ENCODE measurements at places on chromosomes 2 and 18.

DNA sequence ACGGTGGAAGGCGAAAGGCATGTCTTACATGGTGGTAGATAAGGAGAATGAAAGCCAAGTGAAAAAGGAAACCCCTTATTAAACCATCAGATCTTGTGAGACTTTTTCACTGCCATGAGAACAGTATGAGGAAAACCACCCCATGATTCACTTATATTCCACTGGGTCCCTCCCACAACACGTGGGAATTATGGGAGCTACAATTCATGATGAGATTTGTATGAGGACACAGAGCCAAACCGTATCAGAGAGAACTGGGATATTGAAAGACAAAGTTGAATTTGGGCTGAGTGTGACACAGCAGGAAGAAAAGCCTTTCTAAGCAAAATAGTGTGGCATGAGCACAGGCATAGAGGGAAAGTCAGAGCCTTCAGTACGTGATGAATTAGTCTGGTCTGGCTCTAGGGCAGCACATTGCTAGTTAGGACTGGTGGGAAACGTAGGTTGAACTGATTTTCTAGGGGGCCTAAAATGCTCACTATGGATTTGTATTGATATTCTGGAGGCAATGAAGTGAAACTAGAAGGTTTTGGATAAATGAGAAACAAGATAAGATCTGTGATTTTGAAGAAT is 84.8 kb upstream of the RND3 start:
- no peak for DNase-seq

- no peak for DNase-seq
Measured at GRCh38 chr2:241208058-241208457, 19.6 kb downstream of the ANO7 start.

GRCh38 chr2:55431982-55432627 is 12.4 kb upstream of the CCDC88A start:
- DNase-seq, result no peak

GRCh38 chr2:241410739-241411176 is 54.7 kb downstream of the FARP2 start:
- DNase-seq, result no peak

GRCh38 chr2:79715338-79715737 is 202.5 kb downstream of the CTNNA2 start:
- no peak for DNase-seq

- no peak for DNase-seq
Measured at GRCh38 chr18:21330122-21330701, 88.2 kb downstream of the GREB1L start.
